Naive thymus-derived CD4-positive, alpha-beta T cell (primary cell): ENCODE measurements at places on chromosomes 5 and 9.
A peak's percentile ranks its signal among the peaks of the same experiment; 100 is the strongest.

- no peak for DNase-seq
Measured at GRCh38 chr9:79800578-79800977, 228.8 kb downstream of the TLE4 start.

DNA sequence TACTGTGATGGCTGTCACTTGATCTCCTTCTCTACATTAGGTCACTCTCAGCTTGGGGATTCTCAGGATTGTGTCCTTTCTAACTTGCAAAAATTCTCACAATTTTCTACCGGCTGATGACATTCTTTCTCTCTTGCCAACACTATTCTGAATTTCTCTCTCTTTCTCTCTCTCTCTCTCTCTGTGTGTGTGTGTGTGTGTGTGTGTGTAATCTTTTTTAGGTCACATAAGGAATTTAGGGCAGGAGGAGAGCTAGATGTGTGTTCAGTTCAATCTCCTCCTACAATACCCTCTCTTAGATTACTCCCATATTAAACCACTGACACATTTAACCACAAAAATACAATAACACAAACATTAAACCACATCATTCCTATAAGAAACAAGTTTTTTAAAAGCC, 242.3 kb upstream of the NREP start:
- no peak for DNase-seq

DNA sequence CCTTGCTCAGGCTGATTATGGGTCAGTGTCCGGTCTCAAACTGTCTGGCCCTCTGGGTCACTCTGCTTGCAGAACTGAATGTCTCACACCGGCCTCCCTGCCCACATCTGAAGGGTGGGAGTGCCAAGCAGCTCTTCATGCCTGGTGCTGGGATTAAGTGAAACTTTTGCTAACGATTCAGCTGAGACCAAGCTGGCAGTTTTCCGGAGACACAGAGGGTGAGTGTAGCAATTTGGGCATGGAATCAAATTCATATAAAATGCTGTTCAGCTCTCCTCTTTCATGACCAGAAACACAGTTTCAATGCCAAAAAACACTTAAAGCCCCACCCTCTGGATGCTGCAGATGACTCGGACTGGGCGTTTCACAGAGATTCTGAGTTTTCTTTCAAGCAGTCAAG, 207.5 kb downstream of the NXNL2 start:
- DNase-seq, result no peak

- DNase-seq, result no peak
Measured at GRCh38 chr9:19162956-19163355, 35.7 kb upstream of the PLIN2 start.

DNA sequence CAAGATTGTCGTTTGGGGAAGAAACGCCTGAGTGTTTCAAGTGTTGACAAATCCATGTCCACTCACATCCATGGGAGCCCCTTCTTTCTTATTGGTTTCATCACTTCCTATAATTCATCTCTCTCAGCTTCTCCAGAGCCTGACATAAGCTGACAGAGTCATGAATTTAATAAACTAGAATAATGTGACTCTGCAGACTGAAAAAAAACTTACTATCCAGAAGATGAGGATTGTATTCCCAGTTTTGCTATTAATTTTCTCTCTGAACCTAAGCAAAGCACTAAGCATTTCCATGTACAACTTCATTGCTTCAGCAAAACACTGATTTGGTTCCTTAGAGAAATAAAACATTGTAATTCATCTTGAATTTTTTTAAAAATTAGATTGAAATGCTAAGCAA, 691.8 kb downstream of the MTRR start:
- no peak for DNase-seq

DNA sequence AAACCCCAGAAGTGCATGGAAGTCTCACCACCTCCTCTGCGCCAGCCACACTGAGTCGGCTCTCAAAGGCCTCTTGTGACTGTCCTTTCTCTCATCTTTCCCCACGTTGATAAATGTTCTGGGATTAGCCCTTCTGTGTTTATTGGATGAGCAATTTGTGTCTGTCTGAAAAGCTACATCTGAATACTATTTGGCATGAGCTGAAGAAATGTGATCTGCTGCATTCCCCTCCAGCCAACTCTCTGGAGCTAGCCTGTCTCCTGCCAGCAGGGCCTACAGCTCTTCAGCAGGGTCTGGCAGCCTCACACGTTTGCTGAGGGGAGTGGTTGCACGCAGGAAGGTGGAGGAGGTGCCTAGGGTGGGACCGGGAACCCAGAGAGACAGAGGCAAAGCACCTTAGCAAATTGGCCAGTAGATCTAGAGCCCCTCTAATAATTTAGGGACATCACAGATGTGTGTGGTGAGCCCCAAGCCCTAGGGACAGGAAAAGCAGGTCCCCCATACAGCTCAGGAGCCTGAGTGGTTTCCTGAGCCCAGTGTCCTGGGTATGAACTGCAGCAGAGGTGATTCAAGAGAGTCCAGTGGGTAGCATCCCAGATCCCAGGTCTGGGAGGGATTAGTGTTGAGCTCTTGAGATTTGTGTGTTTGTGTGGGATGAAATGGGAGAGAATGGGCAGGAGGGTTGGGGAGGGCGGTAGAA, 20.5 kb upstream of the B4GALT1 start:
- DNase-seq, result no peak

GRCh38 chr5:179793468-179794139, at the start of gene LTC4S:
Gene LTC4S, plus strand, starts transcription at chr5:179793986. Its CDS starts 95 bp downstream, at chr5:179794081.
- no peak for DNase-seq

DNA sequence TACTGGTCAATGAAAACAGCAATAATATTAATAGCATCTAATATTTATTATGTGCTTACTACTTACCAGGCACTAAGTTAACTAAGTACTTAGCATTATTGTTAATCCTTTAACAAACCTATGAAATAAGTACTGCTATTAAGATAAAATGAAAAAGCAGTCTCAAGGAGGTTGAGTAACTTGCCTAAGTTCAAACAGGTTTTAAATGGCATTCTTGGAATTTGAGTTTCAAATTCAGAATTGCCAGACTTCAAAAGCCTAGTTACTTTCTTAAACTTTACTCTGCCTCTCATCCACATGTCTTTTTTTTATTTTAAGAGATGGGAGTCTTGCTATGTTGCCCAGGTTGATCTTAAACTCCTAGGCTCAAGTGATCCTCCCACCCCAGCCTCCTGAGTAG, 16.0 kb downstream of the LEAP2 start:
- no peak for DNase-seq

- DNase-seq, result no peak
Measured at GRCh38 chr9:108684288-108685025, 171.3 kb downstream of the ACTL7B start.

DNA sequence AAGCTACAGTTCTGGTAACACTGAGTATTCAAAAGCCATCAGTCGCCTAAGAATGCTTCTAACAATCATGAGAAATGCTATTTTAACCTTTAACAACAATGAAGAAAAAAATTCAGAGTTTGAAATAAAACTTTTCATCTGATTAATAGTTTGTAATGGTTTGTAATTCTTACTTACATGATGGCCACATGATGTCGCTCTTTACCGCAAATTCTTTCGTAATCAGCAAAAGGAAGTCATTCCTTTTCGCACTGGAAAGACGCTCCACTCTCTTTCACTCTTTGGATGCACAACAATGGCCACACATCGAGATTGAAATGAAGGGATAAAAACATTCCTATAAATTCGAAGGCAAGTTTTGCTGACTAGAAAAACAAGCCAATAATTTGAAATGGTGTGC, at the start of gene PCDHA7:
TSS of gene PCDHA7 (plus strand) at position 277 of the 400 bp plus-strand sequence. CDS start at position 392, 115 bp downstream.
- DNase-seq, result no peak

GRCh38 chr5:90932052-90932699, 373.6 kb downstream of the ADGRV1 start:
- DNase-seq, result peak; percentile 27

DNA sequence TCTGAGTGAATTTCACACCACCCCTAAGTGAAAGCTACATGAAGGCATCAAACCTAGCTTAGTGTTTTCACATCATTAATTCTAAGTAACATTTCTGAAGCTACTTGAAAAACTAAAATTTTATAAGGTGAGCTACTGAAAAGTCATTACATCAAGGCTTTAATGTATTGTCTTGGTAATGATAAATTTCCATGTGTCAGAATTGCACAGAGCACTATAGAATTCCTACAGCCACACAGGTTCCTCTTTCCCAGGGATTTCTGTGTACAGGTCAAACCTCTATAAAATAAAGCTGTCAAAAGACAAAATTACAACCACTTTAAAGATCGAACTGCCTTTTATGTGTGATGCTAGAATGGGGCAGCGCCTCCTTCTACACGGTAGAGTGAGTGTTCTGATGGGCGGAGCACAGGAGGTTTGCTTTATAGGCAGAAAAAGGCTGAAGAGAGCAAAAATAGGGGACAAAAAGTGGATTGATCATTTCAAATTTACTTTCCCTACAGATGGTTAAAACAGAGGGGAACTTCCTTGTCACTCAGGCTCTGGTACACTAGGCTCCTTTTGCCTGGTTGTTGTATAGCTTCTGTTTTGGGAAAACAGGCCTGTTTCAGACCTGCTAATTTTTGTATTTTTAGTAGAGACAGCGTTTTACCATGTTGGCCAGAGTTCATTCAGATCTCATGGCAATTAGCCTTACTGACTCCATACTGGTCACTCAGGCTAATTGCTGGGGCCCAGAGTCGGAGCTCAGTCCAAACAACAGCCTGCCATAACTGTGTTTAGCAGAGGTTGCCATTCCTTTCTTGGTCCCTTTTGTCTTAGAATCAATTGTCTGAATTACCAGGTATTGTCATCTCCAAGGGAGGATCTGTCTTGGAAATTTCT, 102.5 kb upstream of the BASP1 start:
- DNase-seq, result no peak

GRCh38 chr5:30849931-30850710, 343.4 kb upstream of the CDH6 start:
- DNase-seq, result no peak

DNA sequence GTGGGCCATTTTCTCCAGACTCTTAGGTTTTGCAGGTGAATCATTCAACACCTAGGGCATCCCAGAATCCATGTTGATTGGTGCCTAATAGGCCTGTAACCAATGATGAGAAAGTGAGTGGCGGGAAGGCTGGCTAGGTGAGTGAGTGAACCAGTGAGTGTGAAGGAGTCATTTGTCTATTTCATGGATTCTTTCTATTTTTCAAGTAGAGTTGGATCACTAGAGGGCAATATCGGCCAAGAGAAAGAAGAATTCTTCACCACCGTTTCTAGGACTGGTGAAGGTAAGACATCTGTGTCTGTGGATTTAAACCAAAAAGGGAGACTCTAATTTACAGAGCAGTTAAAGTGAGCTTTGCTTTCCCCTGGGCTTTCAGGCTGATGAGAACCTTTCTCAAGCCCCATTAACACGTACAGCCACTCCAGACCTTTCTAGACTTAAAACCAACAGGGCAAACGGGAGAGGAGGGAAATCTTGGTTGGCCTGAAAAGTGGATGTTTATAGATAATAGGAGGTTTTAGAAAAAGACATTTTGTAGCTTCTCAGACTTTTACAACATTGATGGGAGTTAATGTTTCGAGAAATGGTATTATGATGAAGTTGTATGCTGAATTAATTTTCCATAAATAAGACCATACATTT, 114.3 kb upstream of the IL12B start:
- no peak for DNase-seq

DNA sequence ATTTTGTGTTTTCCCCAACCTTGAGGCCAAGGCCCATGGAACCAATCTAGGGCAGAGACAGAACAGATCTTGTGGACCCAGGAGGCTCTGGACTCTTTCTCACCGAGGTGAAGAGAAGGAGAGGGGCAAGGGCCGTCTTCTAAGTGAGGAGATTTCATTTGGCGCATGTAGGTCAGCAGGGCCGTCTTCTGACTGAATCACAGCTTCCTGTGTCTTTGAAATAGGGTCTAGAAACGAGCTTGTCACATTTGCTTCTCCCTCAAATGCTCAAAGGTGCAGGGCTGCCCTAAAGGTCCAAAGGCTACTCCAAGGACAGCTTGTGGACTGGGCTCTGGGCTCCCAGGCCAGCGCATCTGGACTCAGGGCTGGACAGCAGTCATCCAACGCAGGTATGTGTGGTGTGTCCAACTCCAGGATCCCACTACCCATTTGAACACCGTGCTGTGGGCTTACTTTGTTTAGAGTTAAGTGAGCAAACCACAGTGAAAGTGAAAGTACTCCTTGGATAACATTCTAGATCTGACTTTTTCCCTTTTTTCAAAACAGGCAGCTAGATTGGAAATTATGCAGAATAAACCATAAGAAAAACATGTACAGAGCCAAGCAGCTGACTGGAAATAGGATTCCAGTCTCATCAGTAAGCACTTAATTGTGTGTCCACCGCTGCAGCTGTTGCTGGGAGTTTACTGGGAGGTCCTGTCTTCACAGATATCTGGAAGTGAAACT, 357.0 kb downstream of the GADD45G start:
- DNase-seq, result peak; percentile 10

GRCh38 chr5:179900711-179901110, 7.0 kb downstream of the TBC1D9B start:
- DNase-seq, result no peak

GRCh38 chr5:179553006-179553405, 2.7 kb downstream of the RUFY1 start:
- DNase-seq, result no peak

DNA sequence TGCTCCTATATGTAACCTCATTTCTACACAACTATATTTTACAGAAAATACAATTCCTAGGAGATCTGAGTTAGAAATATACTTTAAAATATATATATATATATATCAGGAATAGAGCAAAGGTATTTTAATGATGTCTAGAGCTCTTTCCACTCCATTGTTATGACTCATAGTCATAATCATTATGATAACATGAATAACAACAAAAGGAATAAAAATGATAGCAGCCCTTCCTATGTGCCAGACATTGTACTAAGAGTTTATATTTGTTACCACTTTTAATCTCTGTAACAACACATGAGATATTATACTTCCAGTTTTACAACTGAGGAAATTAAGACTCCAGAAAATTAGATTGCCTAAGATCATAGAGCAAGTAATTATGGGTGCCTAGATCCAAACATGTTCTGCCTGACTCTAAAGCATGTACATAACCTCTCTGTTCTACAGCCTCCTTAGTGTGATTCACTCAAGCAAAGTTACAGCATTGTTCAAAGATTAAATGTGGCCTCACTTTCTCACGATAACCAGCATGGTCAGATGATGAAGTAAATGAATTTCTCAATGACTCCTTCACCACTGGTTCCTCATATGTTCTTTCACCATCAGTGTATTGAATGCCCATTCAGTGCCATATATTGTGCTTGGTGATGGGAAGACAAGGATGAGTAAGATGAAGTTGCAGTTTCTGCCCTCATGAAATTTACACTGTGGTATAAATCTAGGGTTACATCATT, 452.1 kb downstream of the EFNA5 start:
- DNase-seq, result no peak

- no peak for DNase-seq
Measured at GRCh38 chr9:134189470-134190231, 25.3 kb upstream of the RNU6ATAC start.

- DNase-seq, result peak; percentile 68
Measured at GRCh38 chr9:99103901-99104458, 933 bp upstream of the TGFBR1 start.

DNA sequence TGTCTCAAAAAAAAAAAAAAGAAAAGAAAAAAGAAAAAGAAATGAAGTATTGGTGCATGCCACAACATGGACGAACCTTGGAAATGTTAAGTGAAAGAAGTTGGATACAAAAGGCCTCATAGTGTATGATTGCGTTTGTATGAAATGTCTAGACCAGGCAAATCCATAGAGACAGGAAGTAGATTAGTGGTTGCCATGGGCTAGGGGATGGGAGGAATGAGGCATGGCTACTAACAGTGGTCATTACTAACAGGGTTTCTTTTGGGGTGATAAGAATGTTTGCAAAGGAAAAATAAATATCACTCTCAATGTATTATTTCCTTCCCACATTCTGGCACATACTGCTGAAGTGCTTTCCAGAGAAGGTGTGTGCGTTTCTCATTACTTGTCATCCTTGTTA, 44.1 kb downstream of the UGCG start:
- no peak for DNase-seq

GRCh38 chr9:22142671-22143070, 133.6 kb upstream of the CDKN2B start:
- no peak for DNase-seq
